ENCODE measurements at places on chromosomes 12 and 14.

- no peak for DNase-seq
Observed at GRCh38 chr14:75044322-75044721, 6.9 kb downstream of the MLH3 start.

- no peak for DNase-seq
Observed at GRCh38 chr12:43482311-43483085, 69.5 kb downstream of the ADAMTS20 start.

GRCh38 chr12:67546746-67547145, 101.8 kb upstream of the DYRK2 start:
- no peak for DNase-seq

GRCh38 chr14:73381380-73382013, 76.8 kb downstream of the NUMB start:
- DNase-seq: no peak

- DNase-seq: no peak
Observed at GRCh38 chr14:28483506-28483905, 283.1 kb upstream of the FOXG1 start.

GRCh38 chr12:66453844-66454243, 151.6 kb downstream of the HELB start:
- DNase-seq: no peak

- DNase-seq: no peak
Observed at GRCh38 chr14:104788161-104788818, 7.3 kb downstream of the AKT1 start.

GRCh38 chr12:95205685-95206084, 11.6 kb downstream of the FGD6 start:
- no peak for DNase-seq

- DNase-seq: no peak
Observed at GRCh38 chr12:59895166-59895775, 299.4 kb downstream of the SLC16A7 start.

- no peak for DNase-seq
Observed at GRCh38 chr14:69855180-69855832, 23.9 kb upstream of the SMOC1 start.

DNA sequence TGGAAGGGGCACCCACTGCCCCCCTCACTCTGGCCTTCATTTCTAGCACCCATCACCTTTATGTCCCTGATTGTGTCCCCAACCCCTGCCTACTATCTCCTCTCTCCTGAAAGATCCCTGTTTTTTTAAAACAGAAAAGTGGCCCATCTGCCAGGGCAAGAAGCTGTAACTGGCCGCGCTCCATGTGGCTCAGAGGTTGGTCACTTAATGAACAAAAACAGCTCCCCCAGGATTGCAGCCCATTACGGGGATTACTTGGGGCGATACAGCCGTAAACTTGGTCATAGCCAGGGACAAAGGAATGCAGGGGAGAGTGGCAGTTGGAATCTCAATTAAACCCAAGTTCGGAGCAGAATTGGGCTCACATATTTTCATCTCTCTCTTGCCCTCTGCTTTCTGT, 34.8 kb upstream of the VSX2 start:
- DNase-seq: no peak

- no peak for DNase-seq
Observed at GRCh38 chr14:57657487-57657886, 163.8 kb upstream of the CCDC198 start.

- no peak for DNase-seq
Observed at GRCh38 chr12:66140731-66141130, 10.2 kb upstream of the LLPH start.

DNA sequence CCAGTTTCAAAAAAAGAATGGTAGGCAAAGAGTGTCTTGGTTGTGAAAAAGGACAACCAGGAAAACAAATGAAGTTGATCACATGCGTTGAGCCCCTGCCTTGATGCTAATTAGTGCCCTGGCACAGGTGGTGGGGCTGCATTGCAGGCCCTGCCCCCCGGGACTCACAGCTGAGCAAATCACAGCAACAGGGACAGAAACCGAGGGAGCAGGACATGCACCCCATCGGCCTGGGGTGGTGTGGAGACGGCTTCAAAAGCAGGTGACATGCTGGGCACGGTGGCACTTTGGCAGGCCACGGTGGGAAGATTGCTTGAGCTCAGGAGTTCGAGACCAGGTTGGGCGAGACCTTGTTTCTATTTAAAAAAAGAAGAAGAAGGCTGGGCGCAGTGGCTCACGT, 1.1 kb upstream of the PAPLN start:
- DNase-seq: no peak

DNA sequence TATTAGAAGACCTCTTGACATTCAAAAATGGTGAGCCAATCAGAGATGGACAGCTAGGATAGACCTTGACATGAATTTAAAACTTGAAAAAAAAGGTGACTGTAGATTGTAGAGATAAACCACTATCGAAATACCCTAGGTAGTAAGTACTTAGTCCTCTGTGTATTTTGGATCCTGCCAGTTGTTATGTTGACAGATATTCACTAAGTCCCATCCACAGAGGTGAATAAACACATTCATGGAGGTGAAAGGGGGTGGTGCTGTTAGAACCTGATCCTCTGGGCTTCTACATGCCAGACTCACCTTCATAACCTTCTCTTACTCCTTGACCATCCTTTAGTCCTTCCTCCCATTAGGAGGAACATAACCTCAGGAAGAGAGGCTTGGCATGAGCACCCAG, 72.3 kb downstream of the OTX2 start:
- DNase-seq: no peak

DNA sequence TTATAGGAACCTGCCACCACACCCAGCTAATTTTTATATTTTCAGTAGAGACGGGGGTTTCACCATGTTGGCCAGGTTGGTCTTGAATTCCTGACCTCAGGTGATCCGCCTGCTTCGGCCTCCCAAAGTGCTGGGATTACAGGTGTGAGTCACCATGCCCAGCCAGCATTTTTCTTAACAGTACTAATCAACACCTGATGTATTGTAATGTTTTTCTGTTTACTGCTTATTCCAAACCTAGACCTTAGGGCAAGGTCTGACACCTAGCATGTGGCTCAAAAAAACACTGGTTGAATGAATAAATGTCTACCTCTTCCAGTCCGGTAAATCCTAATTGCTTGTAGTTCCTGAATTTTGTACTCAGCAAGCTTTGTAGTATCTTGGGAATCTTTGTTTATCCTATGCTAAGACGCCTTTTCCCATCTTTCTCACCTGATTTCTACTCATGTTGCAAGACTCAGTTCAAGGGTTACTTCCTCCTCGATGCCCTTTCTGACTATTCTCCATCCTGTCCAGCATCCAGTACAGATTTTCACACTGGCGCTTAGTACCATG, 2.8 kb downstream of the PAN2 start:
- DNase-seq: no peak

DNA sequence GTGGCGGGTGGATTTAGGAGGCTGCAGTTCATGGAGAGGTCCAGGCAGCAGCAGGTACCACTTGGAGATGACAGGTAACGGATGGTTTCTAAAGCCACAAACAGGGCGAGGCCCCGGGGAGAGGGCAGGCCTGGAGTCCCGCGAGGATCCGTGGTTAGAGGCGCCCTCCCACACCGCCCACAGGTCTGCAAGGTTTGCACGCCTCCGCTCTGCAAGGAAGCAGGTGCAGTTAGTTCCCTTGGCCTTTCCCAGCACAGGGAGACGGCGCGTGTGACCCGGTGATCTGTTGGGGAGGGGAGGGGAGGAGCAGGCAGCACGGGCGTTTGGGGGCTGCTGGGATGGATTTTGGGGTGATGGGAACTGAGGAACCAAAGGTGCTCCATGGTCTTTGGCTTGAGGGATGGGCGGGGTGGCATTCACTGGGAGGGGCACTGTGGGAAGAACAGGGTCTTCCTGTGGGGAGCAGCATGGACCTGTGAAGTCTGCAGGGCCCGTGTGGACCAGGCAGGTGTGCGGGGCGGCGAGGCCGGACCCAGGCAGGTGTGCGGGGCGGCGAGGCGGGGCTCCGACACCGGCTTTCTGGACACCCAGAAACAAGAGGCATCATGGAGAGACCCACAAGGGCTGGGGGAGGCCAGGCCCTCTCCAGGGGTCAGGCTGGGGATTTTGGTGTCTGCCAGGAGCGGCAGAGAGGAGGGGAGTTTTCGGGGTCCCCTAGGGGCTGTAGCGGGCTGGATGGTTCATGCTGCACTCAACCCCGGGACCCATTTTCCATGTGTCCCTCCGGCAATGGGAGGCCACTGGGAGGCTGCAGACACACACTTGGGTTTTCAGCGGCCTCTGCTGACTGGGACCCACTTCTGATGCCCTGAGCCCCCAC, 29.1 kb downstream of the NOC4L start:
- DNase-seq: no peak

DNA sequence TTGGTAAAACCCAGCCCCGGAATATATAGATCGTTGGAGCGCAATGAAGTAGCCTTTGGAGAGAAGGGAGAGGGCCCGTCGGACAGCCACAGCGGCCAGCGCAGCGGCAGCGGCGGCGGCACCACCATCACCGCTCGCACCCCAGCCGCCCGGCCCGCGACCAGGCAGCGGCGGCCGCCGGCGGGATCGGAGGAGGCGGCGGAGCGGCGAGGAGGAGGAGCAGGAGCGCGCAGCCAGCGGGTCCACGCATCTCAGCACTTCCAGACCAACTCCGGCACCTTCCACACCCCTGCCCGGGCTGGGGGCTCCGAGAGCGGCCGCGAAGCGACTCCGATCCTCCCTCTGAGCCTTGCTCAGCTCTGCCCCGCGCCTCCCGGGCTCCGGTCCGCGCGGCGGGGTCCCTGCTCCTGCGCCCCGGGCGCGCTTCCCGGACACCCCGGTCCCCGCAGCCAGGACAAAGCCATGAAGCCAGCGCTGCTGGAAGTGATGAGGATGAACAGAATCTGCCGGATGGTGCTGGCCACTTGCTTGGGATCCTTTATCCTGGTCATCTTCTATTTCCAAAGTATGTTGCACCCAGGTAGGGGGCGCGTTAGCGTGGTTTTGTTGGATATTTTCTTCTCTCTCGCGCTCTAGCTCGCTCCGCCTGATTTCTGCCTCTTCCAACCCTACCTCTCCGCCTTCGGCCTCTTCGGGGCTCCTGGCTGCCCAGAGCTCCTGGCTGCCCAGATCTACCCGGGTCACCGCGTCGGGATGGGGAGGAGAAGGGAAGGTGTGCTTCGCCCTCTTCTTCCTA, 400 bp downstream of the CHST11 start:
- peak; percentile 43 for DNase-seq

DNA sequence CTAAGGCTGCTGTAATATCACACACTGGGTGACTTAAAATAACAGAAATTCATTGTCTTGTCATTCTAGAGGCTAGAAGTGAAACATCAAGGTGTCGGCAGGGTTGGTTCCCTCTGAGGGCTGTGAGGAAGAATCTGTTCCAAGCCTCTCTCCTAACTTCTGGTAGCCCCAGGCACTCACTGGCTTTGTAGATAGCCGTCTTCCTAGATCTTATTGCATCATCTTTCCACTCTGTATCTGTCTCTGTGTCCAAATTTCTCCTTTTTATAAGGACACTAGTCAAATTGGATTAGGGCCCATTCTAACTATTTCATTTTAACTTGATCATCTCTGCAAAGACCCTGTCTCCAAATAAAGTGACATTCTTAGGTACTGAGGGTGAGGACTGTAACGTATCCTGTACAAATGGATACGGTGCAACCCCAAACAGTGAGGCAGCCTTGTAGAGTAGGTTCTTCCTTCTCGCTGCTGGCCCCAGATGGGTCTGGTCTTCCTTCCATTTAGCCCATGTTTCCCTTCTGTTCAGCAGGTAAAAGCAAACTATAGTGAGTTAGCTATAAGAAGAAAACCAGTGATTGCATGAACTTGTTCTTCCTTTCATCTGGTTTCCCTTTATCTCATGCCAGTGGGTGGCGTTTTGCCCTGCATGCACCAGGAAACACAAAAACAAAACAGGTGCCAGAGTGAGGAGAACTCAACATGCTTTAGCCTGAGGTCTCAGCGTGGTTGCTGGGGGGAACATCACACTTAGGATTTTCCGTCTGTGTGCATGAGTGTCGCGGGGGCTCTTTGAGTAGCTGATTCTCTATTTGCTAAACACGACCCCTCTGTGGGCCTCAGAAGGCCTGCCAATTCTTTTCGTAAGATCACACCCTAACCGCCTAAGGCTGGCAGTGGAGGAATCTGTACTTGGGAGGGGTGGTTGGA, 19.5 kb downstream of the TTC9 start:
- no peak for DNase-seq

DNA sequence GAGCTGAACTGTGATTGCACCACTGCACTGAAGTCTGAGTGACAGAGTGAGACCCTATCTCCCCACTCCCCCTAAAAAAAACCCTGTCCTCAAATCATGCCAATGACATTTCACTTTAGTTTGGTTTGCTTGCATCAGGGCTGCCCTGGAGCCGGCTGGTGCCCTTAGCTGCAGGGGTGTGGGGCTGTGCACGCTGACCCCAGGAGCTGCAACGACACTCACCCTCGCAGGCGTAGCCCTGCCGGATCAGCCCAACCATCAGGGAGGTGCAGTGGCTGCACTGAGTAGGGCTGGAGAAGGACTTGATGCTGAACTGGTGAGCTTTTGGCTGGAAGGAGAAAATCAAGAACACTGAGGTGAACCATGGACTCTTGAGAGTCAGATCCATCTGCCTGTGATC, 29.8 kb downstream of the AMN start:
- no peak for DNase-seq

DNA sequence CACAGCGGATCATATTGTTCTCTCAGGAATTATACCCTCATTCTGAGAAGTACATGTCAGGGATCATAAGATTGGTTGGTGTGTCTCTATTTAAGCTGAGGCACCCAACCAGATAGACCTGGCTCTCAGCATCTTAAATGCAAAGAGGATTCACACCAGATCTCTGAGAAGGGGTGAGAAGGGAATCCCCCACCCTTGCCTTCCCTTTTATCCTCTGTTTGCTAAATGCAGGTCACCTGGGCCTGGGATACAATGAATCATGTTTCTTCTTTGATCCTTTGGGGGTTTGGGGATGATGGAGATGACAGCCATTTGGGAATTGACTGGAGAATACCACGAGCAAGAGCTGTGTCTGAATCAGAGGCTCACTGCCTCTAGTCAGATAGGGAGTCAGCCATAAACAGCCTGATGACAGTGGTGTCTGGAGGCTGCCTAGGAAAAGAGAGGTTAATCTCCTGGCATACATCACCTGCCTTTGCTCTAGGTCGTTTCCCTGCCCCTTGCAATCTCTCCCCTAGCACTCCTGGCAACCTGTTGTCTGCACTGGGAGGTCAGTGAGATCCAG, 11.2 kb upstream of the PDE1B start:
- DNase-seq: no peak

DNA sequence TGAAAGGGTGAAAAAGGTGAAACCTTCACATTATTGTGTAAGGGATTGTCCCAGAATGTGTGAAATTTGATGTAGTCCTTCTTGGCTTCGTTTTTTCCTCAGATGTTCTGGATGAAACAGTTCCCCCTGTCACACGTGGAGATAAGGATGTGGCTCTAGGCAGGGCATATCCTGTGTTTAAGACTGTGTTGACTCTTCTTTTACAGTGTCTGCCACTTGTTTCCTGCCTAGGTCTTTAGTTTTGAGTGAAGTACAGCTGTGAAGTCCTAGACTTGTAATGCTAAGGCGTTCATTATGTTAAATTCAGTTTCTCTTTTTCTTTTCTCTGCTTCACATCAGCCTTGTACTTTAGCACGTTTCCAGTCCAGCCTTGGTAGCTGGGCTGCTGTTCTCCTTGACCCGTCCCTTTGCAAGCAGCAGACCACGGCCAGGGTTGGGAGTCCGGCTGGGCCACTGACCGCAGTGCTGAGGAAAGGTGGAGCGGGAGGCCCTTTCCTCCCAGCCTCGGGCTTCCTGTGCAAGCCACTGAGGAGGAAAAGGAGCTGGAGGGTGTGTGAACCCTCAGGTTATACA, 59.1 kb downstream of the RASSF3 start:
- no peak for DNase-seq

Data from activated CD4-positive, alpha-beta T cell treated with anti-CD3 and anti-CD28 coated beads, Interleukin-2, amount 50 U/mL, for 24 hours (primary cell).